ENCODE measurements at places on chromosomes 5 and 9.

DNA sequence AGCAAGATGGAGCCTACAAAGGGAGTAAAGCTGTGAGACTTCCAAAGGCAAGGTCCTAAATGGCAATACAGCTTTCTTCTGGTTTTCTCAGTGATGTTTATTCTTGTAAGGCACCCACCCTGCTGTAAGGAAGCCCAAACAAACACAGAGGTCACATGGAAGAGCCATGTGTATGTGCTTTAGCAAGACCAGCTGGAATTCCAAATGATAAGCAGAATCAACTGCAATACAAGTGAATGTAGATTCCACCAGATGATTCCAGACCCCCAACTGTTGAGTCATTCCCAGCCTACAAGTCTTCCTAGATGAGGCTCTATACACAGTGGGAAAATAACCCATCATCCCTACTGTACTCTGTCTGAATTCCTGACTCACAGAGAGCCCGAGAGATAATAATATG is 122.8 kb downstream of the DEPDC1B start:
- no peak for DNase-seq

DNA sequence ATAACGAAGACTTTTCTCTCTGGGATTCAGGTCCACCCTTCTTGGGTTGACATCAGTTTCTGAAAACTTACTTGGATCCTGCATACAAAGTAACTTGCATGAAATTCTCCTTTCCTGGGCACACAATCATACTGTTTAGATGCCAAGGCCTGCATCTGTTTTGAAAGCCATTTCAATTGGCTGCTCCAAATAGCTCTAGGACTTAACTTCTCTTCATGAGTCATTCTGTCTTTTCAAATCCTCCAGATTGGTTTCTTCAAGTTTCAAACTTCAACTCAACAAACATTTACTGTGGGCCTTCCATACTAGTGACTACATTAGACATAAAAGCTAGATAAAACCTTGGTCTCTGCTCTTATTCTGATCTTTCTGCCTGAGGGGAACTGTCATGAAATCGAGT is 54.8 kb upstream of the HMHB1 start:
- DNase-seq, result no peak

- no peak for DNase-seq
These were observed at the start of gene FIBCD1 for GRCh38 chr9:130938652-130939404. TSS of gene FIBCD1 (minus strand) at chr9:130939247. CDS start at chr9:130938607, 640 bp downstream.

DNA sequence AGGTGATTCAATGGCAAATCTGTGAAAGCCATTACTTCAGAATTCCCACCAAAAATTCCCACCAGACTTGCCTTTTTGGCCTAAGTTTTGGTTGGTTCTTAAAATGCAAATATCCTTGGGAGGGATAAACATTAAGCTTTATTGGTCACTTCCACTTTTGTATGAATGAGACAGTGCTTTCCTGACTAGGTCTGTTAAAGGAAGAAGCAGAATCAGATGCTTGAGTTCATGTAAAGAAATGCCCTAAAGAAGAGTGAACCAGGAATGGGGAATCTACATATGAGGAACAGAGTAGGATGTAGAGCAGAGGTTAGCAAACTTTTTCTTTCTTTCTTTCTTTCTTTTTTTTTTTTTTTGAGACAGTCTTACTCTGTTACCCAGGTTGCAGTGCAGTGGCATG is 129.3 kb downstream of the GCNT1 start:
- no peak for DNase-seq
